ENCODE measurements at places on chromosomes 2 and 18.

DNA sequence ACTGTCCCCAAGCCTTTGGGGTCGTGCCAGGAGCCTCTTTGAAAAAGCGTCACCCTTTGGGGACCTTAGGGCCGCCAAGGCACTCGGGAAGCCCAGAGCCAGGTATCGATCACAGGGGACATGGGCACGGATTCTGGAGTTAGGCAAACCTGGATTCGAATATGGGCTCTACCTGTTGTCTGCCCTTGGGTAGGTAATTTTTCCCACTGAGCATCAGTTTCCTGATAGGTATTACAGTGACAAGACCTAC is 9.3 kb downstream of the TMEM198 start:
- DNase-seq = no peak

DNA sequence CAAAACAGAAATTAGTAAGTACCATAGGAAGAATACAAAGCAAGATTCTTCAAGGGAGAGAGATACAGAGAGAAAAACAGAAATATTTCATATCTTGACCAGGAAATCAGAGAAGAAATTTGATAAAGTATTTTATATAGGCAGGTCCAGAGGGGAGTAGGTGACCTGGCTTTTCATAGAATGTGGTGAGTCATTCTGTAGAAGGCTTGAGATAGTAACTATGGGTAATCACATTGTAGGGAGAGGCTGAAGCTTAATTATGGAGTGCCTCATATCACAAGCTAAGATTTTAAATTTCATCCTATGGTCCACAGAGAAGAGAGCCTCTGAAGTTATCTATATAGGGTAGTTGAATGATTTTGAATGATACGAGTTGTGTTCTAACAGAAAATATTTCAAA is 195.0 kb upstream of the CYRIA start:
- DNase-seq = no peak

DNA sequence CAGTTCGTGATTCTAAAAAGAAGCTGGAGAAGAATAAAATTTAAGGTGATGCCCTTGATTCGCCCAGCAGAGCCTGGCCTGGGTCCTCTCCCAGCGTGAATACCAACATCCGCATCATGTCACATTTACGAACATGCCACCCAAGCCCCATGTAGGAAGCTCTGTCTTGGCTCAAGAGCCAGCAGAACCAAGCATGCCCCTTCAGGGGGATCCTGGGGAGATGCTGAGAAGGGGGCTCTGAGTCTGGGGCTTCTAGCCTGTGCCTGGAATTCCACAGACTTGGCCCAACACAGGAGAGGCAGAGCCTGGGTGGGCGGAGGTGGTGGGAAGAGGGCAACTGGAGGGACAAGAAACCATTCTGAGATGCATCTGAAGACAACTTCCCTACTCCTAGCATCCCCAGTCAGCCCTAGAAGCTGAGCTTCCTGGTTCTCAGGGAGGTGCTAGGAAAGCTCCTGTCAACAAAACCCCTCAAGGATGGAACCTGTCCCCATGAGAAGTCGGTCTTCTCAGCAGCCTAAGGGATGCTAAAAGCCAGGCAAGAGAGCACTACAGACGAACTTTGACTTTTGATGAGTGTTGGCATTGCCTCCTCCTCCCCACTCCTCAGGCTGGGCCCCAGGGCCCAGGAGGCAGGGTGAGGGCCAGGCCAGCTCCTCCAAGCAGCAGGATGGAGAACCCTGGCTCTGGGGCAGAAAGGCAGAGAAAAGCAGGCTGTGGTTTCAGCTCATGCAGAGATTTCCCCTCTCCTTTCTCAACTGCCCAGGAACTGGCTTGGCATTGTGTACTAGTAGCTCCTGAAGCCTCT is 57.9 kb downstream of the POLR1A start:
- DNase-seq = no peak

GRCh38 chr2:45652090-45653031 is 886 bp downstream of the PRKCE start:
- peak; percentile 45 for DNase-seq

GRCh38 chr2:45992741-45993475 is 304.3 kb upstream of the EPAS1 start:
- no peak for DNase-seq

DNA sequence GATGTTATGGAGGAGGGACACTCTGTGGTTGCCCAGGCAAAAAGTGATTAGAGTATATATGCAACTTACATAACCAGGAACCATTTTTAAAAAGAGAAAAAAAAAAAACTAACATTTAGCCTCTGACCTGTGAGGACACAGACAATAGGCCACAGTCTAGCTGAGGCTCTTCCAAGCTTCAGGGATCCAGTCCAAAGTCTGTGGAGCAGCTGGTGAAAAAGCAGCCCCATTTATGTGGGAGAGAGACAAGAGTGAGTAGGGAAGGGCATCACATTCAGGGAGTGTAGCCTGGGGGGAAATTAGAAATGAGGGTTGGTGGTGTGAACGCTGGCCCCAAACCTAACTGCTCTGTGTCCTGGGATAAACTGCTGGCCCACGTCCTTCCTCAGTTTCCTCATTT is 122.8 kb downstream of the MYO5B start:
- no peak for DNase-seq

GRCh38 chr18:76483780-76484179 is 11.3 kb downstream of the ZNF516 start:
- no peak for DNase-seq

- no peak for DNase-seq
These were observed 71.0 kb downstream of the KCTD18 start for GRCh38 chr2:200438846-200439245.

DNA sequence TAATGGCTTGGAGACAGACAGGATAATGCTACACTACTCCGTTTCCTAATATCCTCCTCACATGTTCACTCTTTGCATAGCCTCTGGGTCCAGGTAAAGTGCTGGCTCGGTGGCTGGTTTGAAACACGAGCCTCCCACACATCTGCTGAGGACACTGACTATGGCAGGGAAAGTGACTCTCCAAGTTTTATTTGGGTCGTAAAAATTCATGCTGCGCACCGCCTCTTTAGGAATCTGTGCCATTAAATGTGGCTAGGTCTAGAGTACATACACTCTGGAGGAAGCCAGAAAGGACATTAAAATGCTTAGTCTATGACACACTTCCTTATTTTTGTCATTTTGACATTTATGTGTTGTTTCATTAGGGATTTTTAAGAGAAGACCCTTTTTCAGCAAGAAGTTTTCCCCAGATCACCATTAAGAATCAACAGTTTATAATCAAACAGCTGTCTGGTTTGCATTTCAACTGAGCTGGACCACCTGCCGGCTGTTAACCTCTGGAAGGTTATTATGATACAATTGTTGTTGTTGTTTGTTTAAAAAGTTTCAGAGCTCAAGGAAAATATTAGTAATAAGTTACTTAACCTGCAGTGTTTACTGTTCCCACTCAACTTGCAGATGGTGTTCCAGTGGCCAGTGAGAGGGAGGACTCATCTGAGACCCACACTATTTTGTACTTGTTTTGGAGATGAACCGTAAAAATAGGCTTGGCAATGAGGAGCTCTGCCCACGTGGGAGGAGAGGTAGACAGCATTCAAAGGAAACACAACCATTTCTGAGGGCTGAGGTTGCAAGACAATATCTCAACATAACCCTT is 443.3 kb upstream of the MEIS1 start:
- DNase-seq = peak; percentile 11

DNA sequence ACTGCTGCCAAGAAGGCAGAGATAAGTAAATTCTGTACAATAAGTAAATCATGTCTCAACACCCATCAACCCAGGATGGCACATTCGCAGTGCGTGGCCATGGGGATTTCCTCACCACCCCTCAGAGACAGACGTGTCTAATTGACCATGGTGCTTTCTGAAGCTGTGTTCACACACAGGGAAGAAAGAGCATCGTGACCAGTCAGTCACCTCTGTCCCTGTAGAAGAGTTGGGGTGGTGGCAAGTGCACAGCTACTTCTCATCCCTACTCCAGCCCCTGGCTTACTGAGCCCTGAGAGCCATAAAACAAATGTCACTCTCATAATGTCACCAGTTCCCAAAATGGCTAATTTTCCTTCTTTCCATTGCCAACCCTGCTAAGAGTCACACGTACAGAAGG is 31.3 kb upstream of the MLPH start:
- no peak for DNase-seq

GRCh38 chr2:202109737-202110184 is 36.7 kb downstream of the KIAA2012 start:
- no peak for DNase-seq

DNA sequence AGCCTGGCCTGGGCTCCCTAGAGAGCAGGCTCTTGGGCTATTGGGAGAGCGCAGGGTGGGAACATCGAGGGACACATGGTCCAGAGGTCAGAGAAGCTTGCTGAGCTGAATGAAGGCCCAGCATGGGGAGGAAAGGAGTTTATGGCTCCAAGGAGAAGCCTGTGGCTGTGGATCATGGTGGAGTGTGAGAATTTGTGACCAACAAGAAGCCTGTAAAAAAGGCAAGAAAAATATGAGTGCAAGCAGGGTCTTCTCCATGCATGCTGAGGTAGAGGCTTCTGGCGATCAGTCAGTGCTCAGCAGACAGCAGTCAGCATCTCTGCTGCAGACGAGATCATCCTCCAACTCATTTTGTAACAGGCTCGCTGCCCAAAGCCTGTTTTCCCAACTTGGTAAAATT is 1.3 kb upstream of the SCYGR3 start:
- no peak for DNase-seq

DNA sequence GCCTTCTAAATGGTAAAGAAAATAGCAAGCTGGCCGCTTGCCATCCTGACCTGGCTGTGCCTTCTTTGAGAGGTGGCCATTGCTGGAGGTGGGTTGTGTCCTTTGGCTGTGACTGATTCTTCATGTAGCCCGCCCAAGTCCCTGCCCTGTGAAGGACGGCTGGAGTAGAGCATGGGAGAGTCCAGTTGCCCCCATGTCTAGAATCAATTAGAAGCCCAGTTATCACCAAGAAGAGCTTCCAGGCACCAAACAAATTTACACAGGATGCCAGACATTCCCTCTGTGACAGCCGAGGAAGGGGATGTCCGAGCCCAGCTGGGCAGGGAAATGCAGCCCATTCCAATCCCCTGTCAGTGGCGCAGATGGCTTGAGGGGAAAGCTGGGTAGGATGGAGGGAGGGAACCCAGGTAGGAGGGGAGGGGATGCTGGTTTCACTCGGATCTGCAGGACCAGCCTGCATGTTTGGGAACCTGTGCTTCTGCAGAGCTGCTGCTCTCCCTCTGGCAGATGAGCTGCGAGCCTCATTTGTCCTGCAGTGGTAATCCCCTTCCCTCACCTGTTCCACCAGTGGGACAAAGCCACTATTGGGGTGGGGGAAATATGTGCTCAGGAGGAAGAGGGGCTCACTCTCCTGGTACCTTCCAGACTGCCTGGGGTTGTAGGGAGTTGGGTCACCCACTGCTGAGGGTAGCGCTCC is 25.7 kb upstream of the ASB18 start:
- DNase-seq = no peak

- no peak for DNase-seq
These were observed 186.4 kb upstream of the SLC39A10 start for GRCh38 chr2:195470622-195471021.

DNA sequence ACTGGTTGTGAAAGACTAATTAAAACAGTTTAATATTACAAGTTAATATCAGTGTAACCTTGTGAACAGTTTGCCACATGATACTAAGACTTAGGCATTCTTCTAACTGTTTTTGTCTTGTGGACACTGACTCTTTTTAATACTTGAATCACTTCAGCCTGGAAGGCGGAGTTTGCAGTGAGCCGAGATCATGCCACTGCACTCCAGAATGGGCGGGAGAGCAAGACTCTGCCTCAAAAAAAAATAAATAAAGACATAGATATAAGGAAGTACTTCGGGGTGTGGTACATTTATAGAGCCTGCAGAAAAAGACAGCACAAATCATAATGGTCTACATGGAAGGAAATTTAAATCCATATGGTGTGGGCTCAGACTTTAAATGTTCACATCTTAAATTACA is 300.4 kb upstream of the NETO1 start:
- no peak for DNase-seq

GRCh38 chr18:39345321-39345720 is 1779.7 kb upstream of the CELF4 start:
- DNase-seq = peak; percentile 36

DNA sequence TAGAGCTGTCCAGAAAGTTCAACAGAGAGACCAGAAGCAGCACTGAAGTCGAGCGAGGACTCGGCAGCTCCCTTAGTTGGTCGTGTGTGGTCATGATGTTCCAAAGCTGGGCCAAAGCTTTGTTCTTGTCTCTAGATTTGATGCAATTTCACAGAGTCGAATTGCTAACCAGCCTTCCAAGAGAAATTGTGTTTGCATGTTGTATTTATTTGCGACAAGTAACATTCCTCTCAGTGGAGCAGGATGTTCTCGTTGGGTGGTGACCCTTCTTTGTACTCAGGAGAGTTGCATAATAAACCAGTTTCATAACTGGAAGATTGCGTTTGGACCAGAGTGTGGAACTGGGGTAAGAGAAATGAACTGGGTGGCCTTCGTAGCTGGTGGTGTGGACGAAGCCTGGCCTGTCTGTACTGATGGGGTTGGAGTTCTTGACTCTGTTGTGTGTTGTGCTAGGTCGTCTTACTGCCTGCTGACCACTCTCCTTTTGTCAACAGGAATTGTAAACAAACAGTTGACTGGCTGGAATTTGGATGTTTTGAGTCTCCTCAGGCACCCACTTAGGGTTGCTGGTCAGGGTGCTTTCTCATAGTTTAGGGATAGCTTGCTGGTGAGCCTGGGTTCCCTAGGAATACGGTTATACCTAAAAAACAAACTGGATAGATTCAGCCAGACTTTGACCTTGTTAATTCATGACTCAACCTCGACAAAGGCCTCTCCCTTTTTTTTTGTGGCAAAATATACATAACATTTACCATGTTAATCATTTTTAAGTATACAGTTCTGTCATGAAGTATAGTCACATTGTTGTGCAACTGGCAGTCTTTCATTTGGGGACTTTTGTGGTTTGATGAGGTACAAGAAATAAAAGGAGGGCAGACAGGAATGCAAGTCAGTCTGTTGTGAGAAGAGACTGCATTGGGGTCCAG is 28.9 kb upstream of the TOGARAM2 start:
- DNase-seq = no peak

DNA sequence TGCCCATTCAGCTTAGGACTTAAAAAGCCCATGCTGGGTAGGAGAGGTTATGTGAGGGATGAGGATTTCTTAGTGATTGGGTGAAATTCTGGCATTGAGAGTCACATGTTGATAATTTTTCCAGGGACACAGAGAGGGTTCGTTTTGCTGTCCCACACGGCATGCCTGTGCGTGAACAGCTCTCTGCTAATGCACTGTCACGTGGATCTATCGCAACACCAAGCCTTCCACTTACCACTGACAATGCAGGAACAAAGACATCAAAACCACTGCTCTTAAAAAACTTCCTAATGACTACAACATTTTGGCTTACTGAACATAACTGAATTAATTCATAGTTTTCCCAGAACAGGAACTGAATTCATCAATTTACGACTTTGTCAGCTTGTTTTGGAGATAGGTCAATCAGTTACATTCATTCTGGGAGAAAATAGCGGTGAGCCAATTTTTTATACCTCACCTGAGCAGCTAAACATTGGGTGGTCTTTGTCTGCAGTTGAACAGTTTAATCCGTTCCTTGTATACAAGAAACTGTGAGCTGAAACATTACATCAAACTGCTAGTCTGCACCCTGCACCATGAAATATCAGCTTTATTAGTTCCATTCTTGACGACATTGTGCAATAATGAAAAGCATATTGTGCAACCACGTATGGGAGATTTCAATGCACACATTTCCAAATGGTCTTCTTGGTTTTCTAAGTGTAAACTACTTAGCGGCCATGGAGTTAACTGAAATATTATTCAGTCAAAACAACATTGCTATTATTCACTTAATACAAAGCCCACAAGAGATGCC is 127.1 kb downstream of the LPIN1 start:
- DNase-seq = no peak

- no peak for DNase-seq
These were observed 35.5 kb upstream of the TMEM87B start for GRCh38 chr2:112019569-112019982.

GRCh38 chr2:73282924-73283544 is 1.2 kb downstream of the FBXO41 start:
- DNase-seq = no peak

Measured in NCI-H146 (cell line).